Stimulated activated CD8-positive, alpha-beta memory T cell treated with anti-CD3 and anti-CD28 coated beads, Interleukin-12 subunit alpha, Interleukin-12 subunit beta, amount 100 ng/mL, for 1 hour (primary cell): ENCODE measurements at places on chromosomes 13 and 19.
A peak's percentile ranks its signal among the peaks of the same experiment; 100 is the strongest.

- no peak for DNase-seq
These were observed 127.9 kb upstream of the USP29 start for GRCh38 chr19:56991912-56992311.

GRCh38 chr19:49315111-49315510 is 9.9 kb downstream of the SLC6A16 start:
- DNase-seq = no peak

- no peak for DNase-seq
These were observed 17.8 kb upstream of the ZNF846 start for GRCh38 chr19:9786342-9786741.

DNA sequence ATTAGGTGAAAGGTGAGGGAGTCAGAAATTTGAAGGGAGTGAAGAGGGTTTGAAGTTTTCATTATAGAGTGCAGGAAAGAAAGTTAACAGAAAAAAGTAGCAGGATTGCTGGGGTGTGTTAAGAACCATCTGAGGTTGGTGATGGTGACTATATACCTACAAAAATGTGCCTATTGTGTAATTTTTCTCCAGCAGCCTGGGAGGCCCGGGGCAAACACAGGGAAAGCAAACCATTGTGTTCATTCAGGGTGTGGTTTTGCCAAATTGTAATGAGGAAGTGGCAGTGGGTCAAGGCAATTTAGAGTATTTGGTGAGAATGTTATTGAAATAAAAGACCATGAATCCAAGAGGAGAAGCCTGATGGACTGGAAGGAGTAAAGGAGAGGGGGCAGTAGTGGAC is 8.2 kb upstream of the SUCLA2 start:
- no peak for DNase-seq

DNA sequence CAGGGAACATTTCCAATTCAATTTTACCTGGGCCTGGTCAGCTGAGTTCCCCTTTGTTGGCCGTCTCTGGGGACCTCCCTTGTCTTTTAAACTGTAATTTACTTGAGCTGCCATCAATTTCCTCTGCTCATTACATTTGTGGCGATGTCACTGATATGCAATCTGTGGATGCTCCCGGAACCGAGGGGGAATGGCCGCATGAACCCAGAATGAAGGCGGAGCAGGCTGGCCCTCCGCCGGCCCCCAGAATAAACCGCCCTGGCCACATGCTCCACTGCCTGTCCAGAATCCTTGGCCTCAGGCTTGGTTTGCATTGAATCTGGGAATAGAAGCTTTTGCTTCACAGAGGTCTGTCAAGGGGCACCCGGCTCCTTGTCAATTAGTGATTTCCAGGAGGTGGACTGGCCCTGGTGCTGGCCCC is 276.8 kb downstream of the TEX29 start:
- no peak for DNase-seq

DNA sequence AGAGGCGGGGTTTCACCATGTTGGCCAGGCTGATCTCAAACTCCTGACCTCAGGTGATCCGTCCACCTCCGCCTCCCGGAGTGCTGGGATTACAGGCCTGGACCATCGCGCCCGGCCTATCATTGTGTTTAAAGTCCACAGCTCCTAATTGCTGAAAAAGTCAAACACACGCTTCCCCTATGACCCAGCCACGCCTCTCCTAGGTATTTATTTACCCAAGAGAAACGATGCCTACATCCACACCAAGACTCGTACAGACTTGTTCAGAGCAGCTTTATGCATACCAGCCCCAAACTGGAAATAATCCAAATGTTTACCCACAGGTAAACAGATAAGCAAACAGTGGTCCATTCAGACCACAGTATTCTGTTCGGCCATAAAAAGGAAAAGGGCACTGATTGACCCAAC is 15.1 kb downstream of the ZNRF4 start:
- DNase-seq = no peak

- peak; percentile 14 for DNase-seq
These were observed 370.7 kb downstream of the COG6 start for GRCh38 chr13:40026174-40026585.

- DNase-seq = no peak
These were observed 391.0 kb downstream of the FGF9 start for GRCh38 chr13:22061806-22062391.

DNA sequence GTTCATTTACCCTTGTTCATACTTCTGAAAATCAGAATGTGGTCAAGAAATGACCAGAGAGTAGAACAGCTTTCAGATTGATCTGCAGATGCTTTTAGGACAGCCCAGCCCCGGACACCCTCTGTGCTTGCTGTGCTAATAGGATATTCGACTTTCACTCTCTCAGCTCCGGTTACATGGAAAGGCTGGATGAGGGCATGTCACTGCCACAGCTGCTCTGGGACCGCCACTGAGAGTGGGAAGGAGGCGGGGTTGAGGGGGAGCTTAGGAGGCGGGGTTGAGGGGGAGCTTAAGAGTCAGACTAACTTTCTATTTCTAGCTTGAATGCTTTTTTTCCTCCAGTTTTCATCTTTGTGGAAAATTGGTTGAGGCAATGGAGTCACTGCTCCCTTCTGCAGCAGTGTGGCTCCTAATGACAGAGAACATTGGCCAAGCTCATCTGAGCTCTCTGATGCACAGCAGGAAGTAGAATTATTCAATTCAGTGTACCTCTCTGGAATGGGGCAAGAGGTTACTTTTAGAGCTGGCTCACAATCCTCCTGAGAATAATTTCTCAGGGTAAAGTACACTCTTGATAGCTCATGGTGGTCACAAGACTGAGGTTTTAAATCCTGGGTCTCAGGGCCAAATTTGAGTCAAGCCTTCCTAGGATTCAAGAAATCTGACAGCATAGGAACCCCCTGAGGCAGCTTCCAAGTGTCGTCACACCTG is 74.6 kb upstream of the NPAS1 start:
- no peak for DNase-seq

DNA sequence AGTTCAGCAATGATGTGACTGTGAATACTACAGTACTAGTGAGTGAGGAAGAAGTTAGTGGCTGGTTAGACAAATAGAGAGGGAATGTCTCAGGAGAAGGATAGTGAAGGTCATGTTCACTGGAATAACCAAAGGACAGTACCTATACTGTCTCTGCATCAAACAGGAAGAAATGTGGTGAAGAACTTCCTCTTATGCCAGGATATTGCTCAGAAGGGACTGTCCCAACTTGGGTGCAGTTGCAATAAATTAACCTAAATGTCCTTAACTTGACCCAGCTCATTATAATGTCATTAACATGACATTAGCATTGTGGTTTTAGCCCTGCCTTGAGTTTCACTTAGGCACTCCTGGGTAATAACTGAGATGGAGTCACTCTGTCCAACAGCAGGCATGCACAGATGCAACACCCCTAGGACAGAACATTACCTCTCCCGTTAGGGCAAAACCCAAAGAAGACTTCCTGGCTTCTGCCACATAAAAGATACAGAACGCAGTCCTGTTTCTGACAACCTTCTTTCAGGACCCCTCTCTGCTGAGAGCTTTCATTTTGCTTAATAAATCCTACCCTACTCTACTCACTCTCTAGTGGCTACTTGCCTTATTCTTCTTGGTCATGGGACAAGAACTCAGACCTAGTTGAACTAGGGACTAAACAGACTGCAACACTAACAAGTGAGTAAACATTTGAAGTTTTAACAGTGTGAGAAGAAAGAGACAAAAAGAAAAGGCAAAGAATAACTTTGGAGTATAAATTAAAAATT is 1591.6 kb upstream of the MIR17HG start:
- no peak for DNase-seq

- DNase-seq = no peak
These were observed 13.8 kb upstream of the CEACAM16 start for GRCh38 chr19:44684892-44685863.

- DNase-seq = no peak
These were observed 1.1 kb downstream of the SOX1 start for GRCh38 chr13:112067871-112068539.

DNA sequence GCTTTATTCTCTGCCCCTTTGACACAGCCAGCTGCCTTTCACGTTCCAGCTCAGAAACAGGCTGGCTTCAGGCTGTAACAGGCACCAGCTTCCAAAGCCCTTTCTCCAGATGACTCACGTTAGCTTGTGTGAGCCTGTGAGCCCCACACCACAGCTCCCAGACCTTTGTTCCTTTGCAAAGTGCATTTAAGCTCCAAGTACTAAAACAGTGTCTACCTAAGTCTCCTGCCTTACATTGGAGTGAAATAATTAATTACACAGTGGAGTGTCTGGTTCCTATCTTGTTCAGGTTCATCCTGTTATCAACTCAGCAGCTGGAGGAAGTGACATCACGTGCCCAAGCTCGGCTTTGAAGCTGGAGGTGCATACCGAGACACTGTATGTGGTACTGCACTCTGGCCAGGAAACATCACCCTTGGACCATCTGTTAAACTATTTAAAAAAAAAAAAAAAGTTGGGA is 475.8 kb downstream of the FOXO1 start:
- DNase-seq = peak; percentile 54

DNA sequence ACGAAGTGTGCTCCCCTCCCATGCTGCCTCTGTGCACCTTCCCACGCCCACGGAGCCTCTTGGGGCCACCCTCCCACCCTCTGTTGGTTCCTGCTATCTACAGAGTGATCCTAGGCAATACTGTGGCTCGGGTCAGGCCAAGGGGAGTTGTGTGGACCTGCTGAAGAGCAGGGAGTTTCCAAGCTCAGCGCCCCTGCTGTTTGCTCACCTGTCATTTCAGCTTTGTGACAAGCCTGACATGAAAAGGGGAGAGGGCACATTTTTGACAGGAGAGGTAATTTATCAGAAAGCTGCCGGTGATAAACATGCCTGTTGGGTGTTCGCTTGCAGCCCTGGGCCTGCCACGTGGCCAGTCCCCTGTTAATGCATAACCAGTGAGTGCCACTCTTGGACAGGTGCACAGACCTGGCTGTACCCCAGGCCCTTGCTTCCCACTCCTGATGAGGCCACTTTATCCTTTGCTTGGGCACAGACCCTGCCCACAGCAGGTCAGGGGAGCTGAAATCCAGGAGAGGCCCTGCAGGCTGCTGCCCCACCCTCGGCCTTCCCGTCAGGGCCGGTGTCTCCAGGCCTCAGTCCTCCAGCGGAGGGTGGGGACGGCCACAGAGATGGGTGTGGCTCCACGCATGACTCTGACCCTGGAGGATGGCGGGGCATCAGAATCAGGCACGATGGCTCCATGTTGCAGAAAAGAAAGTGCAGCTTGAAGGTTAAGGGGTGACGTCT is 201.5 kb upstream of the GPR12 start:
- no peak for DNase-seq
